ENCODE measurements at places on chromosomes 16 and 17.

- DNase-seq, result no peak
These were observed 11.4 kb upstream of the NDRG4 start for GRCh38 chr16:58488531-58488930.

GRCh38 chr16:56277075-56277474 lies 85.8 kb downstream of the GNAO1 start:
- no peak for DNase-seq

- DNase-seq, result peak; percentile 51
These were observed 749 bp downstream of the GRIN2A start for GRCh38 chr16:10181196-10182162.

GRCh38 chr17:76075364-76076145 lies 974 bp downstream of the GALR2 start:
- DNase-seq, result no peak

DNA sequence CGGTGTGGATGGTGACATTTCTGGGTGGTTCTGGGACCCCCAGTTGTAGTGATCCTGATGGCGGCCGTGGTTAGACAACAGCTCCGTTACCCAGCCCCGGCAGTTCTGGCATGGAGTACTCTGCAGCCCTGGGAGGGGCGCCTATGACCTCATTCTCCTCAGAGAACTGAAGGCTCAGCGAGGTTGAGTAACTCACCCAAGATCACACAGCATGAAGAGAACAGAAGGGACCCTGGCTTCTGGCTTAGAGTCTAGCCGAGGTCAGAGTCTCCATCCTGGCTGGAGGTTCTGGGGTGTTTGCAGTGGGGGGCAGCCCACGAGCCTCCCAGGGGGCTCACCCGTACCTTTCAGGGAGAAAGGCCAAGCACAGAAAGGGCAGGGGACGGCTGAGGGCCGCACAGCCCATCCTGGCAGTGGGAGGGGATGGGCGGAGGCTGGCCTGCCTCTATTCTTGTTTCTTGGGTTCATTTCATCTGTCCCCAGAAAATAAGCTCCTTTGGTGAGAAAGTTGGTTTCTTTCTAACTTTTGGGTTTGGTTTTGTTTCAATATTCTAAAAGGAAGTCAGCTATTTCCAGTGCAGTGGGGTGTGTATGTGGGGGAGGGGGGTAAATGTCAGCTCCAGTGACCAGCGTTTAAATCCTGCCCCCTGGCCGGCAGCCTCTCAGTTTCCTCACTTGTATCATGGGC lies 13.2 kb downstream of the ZFPM1 start:
- DNase-seq, result no peak
